ENCODE measurements at places on chromosomes 12 and 14.
A peak's percentile ranks its signal among the peaks of the same experiment; 100 is the strongest.

DNA sequence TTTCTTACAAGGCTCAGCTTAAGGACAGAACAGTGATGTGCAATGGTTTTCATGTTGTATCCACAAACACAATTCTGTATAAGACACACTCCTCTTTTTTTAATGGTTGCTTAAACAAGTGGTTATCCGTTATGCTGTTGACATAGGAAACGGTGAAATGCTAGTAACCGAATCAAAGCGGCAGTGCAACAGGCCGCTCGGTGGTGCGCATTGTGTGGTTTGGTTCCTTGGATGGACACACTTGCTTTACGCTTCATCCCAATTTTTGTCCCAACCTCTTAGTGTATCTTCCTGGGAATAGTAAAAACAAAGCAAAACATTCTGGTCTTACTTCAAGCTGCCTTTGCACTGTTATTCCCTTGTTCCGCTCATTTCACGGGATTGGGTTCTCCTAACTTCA, 650 bp upstream of the PTGER2 start:
- DNase-seq: peak; percentile 27

DNA sequence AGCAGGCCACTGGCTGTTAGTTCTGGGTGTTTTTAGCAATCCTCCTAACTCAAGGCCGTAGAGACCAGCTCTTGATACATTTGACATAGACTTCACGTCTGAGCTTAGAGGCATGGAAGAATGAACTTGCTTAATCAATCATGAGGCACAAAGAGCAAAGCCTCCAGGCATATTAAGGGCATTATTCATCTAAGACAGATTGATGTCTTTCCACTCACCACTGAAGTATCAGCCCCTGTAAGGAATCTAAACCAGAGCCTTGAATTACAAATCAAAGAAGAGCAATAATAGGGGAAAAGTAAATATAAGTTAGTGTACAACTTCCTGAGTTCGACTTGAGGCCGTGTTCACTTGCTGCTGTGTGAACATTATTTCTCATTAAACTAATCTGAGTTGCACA, 1470.7 kb downstream of the AACS start:
- no peak for DNase-seq

- no peak for DNase-seq
Measured at GRCh38 chr12:3454780-3455179, 36.2 kb upstream of the PRMT8 start.

GRCh38 chr12:114895827-114896226, 211.9 kb upstream of the TBX3 start:
- DNase-seq: no peak

DNA sequence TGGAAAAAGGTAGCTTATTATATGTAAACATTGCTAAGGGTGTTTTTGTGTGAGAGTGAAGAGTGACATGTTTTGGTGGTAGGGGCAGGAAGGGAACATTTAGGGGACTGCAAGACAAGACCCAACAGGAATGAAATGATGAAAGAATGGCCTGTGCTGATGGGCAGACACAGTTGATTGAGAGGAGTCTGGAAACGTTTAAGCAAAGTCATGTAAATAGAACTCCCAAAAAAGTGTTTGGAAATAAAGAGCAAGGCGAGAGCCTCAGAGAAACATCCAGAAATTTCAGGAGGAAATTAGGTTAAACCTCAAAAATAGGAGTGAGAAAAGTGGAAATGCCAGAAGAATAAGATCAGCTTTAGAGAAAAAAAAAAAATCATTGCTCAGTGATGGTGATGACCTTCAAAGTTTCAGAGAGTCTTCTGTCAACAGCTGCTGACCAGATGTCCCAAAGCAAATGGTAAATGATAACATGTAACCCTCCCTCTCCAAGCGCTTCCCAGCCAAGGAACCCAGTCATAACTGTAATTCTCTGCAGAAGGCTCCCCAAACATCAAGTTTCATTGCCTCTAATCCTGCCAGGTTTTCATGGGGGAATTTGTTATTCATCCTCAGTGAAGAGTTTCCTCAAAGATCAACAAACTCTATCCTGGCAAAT, 223.2 kb upstream of the FAR2 start:
- no peak for DNase-seq

- no peak for DNase-seq
Measured at GRCh38 chr14:100875126-100875525, 28.4 kb downstream of the RTL1 start.

- DNase-seq: no peak
Measured at GRCh38 chr12:129296671-129297070, 443.4 kb downstream of the GLT1D1 start.

DNA sequence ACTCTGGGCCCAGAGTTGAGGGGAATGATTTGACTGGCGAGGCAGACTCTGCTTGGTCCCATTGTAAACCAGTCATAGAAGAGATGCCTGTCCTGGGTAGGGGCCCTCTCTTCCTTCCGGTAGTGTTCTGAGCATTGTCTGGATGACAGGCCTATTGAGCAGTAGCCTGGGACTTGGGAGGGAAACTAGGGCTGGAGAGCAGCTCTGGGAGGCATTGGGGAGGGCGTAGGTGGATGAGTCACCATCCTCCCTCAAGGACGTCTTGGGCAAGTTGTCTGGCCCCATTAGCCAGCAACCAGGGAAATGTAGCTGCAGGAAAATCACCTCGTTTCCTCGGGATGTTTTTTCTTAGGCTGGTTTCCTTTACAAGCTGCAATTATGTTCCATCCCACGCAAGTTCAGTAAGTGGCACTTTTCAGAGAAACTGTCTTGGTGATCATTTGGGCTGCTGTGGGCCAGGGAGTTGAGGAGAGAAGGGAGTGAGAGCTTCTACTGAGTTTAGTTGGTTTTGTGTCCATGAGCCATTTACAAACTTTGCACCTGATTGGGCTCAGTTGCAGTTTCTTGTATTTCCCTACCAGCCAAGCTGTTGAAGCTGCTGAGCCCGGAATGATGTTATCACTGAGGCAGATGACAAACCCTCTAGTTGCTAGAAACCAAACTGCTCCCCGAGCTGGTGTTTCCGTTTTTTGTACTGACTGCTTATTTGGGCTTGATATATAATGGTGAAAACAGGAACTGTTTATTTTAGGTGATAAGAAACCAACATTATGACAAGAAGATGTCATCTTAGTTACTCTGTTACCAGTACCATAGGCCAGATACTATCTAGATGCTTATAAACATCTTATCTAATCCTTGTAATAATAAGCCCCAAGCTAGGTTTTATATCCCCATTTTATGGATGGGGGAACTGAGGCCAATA, 147.6 kb downstream of the CHST11 start:
- DNase-seq: peak; percentile 74

- no peak for DNase-seq
Measured at GRCh38 chr12:121709478-121709961, 3.0 kb upstream of the TMEM120B start.

DNA sequence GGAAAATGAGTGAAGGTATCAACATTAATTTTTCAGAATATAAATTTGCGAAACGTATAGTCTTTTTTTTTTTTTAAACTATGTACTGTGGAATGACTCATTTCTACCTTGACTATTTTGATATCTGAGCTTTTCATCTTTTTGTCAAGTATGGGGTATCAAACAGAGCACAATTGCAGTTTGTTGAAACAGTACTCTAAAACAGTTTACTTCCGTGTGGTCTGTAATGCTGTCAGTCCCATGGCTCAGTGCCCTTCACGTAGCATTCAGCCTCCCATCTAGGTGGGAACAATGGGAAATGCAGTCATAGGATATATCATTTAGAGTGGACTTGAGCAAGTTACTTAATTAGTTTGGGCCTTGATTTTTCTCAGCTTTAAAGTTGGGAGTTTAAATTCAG, 139.5 kb downstream of the ERC1 start:
- DNase-seq: no peak

DNA sequence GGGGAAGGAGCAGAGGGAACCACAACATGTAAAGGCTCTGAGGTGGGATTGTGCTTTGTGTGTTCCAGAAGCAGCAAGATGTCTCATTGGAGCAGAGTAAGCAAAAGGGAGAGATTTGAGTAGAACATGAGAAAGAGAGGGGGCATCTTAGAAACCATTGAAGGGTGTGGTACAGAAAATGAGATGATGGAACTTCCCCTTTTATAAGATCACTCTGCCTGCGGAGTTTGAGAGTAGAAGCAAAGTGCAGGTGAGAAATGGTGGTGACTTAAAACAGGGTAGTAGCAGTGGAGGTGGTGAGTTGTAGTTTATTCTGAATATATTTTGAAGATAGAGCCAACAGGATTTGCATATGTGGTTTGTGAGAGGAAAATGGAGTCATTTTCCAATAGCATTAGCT, 56.0 kb downstream of the FBXO34 start:
- peak; percentile 37 for DNase-seq

Data from CD4-positive, alpha-beta T cell treated with Interleukin-4 for 4 hours (primary cell).